ENCODE measurements at places on chromosomes 7 and 10. TPM values are rescaled to one million over a fixed set of nuclear protein-coding genes. Genes with fewer than 3 reads are reported as not detected.

GRCh38 chr10:50437248-50437647 is 185.9 kb upstream of the ASAH2 start:
- H3K4me3 ChIP-seq, result no peak overlapping the region
- no peaks in the 10 kb centered on the region for H3K36me3 ChIP-seq
- H3K27me3 ChIP-seq, result no peaks in the 10 kb centered on the region

- no peaks in the 10 kb centered on the region for H3K27me3 ChIP-seq
- H3K36me3 ChIP-seq, result no peaks in the 10 kb centered on the region
- H3K27ac ChIP-seq, result peak overlapping the region; percentile 50
- H3K4me1 ChIP-seq, result peaks cover 12% of the 10 kb centered on the region
These were observed 1.0 kb downstream of the ACSL5 start for GRCh38 chr10:112374724-112375541.

GRCh38 chr7:143408252-143408685 is 387 bp downstream of the EPHA1 start:
- H3K4me3 ChIP-seq, result no peak overlapping the region
- no peaks in the 10 kb centered on the region for H3K36me3 ChIP-seq
- no peaks in the 10 kb centered on the region for H3K27me3 ChIP-seq
- DNase-seq, result no peak
- peaks cover 24% of the 10 kb centered on the region for H3K4me1 ChIP-seq

DNA sequence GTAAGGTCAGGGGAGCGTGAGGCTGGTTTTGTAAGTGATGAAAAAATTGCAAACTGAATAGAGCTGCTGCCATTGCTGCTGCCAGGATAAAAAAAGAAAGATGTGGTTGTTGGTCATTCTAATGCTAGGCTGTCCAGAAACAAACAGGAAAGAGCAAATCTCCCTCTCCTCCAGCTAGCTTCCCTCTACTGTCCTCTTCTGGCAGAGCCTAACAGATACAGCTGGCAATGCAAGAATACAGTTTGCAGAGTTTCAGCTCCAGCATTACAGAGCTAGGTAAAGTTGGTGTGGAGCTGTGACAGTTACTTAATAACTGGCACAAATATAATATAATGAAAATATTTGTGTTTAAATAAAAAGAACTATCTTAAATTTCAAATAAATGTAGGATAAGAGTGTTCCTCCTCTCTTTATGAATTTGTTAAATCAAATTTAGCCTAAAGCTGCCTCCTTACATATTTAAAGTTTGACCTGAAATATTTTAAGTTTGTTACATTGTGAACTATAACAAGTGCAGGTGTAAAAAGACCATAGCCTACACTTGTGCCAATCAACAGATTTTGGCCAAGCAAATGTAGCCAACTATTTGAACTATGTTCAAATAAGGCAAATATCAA is 407.7 kb downstream of the SH2D4B start:
- no peaks in the 10 kb centered on the region for H3K27me3 ChIP-seq
- no peaks in the 10 kb centered on the region for H3K4me1 ChIP-seq
- DNase-seq, result no peak

- H3K27ac ChIP-seq, result no peak overlapping the region
- H3K27me3 ChIP-seq, result no peaks in the 10 kb centered on the region
- no peaks in the 10 kb centered on the region for H3K36me3 ChIP-seq
- no peak for DNase-seq
- no peak overlapping the region for H3K4me3 ChIP-seq
- H3K4me1 ChIP-seq, result no peaks in the 10 kb centered on the region
These were observed 198.1 kb upstream of the LYZL2 start for GRCh38 chr10:30827531-30828120.

DNA sequence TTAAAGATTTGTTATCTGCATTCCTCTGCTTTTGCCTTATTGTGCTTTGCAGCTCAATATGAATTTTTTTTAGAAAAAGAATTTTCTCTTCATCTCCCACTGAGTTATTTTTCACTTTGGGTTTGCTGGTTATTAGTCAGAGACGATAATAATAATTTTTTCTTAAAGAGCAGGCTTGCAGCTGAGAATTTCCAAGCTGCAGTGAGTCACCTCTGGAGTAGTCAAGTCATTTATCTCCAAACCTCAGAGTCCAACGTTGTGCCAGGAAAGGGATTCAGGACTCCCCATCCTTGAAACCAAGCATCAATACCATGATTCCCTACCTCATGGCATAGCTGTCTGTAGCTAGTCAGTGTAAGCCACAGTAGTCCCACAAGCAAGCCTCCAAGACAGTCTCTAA is 15.2 kb upstream of the EGR2 start:
- H3K36me3 ChIP-seq, result no peaks in the 10 kb centered on the region
- no peak overlapping the region for H3K27ac ChIP-seq

DNA sequence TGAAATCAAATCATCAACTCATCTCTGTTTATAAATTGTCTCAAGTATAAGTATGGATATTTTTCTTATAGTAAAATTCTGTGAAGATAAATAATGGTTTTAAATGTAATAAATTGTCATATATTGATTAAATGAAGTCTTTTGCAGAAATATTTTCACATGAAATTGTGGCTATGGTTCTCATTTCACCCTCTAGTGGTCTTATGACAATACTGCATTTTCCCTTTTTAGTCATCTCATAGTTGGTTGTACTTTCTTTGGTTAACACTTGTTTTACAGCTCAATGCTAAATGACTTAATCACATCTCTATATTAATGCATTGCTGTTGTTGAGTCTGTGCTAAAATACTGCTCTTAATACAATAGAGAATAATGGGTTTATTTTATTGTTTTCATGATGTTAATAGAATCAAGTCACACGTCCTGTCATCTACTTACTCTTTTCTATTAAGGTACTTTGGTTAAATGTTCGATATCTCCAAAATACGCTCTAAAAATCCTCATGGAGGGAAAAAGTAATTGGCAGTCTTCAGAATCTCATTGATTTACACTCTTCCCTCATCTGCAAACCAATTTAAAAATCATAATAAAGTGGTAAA is 38.0 kb upstream of the CACNA2D1 start:
- no peak overlapping the region for H3K27ac ChIP-seq
- no peaks in the 10 kb centered on the region for H3K36me3 ChIP-seq
- no peak overlapping the region for H3K4me3 ChIP-seq
- no peak for DNase-seq

DNA sequence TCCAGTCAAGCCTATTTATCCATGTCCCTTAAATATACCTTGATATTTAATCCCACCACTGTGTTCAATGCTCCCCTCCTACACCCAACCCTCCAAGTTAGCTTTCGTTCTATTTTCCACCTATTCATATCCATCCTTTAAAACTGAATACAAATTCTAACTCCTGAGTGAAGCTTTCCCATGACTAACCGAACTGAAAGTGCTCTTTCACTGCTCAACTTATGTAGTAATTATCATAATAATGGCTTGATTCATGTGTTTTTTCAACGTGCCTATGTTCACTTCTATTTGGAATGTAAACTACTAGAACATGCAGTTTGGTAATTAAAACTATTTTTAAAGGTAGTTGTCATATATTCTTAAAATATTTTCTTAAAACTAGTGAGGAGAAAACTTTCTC is 58.0 kb downstream of the NDUFB2 start:
- no peak for DNase-seq
- H3K4me3 ChIP-seq, result no peak overlapping the region
- H3K27ac ChIP-seq, result no peak overlapping the region
- H3K27me3 ChIP-seq, result no peaks in the 10 kb centered on the region

- no peaks in the 10 kb centered on the region for H3K27me3 ChIP-seq
- H3K27ac ChIP-seq, result no peak overlapping the region
- DNase-seq, result no peak
- H3K4me1 ChIP-seq, result peaks cover 30% of the 10 kb centered on the region
- H3K4me3 ChIP-seq, result no peak overlapping the region
These were observed 90.8 kb downstream of the MCU start for GRCh38 chr10:72782649-72783330.

GRCh38 chr7:126286317-126286716 is 966.4 kb downstream of the GRM8 start:
- no peaks in the 10 kb centered on the region for H3K27me3 ChIP-seq
- DNase-seq, result no peak
- H3K4me1 ChIP-seq, result no peaks in the 10 kb centered on the region
- no peaks in the 10 kb centered on the region for H3K36me3 ChIP-seq
- H3K27ac ChIP-seq, result no peak overlapping the region

- H3K4me1 ChIP-seq, result no peaks in the 10 kb centered on the region
- DNase-seq, result no peak
- H3K27me3 ChIP-seq, result no peaks in the 10 kb centered on the region
- no peaks in the 10 kb centered on the region for H3K36me3 ChIP-seq
- no peak overlapping the region for H3K27ac ChIP-seq
- no peak overlapping the region for H3K4me3 ChIP-seq
These were observed 165.8 kb downstream of the CFTR start for GRCh38 chr7:117645481-117646165.

DNA sequence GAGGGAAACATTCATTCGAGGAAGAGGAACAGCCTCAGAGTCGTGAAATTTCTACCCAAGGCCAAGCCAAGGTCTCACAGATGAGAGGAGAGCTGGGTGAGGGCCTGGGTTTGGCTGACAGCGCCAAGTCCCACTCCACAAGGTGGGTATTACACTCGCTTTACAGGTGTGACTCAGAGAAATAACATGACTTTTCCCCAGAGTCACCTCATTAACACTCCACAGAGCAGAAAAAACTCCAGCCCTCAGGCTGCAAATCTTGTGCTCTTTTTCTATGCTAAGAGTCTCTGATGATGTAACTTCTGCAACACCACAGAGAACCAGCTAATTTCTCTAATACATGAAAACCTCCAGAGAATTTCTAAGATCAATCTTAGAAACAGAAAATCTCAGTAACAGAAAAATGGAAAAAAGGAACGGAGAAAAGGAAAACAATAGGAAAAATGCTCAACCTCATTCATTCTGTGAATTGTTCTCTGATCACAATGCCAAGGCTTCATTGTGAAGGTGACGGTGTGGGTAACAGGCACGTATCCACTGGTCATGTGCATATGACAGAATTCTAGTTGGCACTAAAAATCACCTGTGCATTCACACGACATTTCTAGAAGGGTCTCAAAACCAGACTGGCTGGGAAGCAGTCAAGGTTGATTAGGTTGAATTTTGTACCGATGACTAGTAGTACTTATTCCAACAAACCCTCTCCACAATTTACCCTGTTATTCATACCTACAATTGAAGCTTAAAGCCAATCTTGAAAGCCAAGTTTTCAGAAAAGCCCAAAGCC is 20.3 kb downstream of the YWHAG start:
- peaks cover 22% of the 10 kb centered on the region for H3K4me1 ChIP-seq
- no peak for DNase-seq
- H3K4me3 ChIP-seq, result no peak overlapping the region
- no peaks in the 10 kb centered on the region for H3K27me3 ChIP-seq
- H3K36me3 ChIP-seq, result no peaks in the 10 kb centered on the region

DNA sequence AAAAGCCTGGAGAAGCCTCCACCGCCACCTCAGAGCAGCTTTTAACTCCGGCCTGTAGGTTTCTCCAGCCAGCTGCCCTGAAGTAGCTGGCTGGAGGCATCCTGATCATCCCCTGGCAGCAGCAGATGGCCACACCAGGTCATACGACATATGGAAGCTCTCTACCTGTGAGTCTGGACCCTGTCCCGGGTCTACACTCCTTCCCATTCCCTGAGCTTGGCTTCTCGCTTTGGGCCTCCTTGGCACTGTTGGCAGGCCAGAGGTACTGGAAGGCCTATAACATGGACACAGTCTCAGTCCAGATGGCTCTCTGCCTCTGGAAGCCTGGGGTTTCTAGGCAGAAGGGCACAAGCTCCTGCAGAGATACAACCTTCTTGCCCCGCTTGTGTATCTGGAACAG is 43.5 kb upstream of the TRIM8 start:
- no peak overlapping the region for H3K27ac ChIP-seq
- no peak for DNase-seq
- H3K27me3 ChIP-seq, result no peaks in the 10 kb centered on the region
- no peaks in the 10 kb centered on the region for H3K36me3 ChIP-seq

GRCh38 chr10:131127610-131128009 is 183.9 kb downstream of the TCERG1L start:
- no peaks in the 10 kb centered on the region for H3K36me3 ChIP-seq
- DNase-seq, result no peak
- no peak overlapping the region for H3K27ac ChIP-seq
- H3K4me3 ChIP-seq, result no peak overlapping the region
- no peaks in the 10 kb centered on the region for H3K27me3 ChIP-seq
- H3K4me1 ChIP-seq, result no peaks in the 10 kb centered on the region

GRCh38 chr7:14332155-14332554 is 342.7 kb upstream of the ETV1 start:
- DNase-seq, result no peak
- H3K4me3 ChIP-seq, result no peak overlapping the region
- peaks cover 5% of the 10 kb centered on the region for H3K4me1 ChIP-seq
- no peaks in the 10 kb centered on the region for H3K27me3 ChIP-seq
- no peaks in the 10 kb centered on the region for H3K36me3 ChIP-seq
- H3K27ac ChIP-seq, result no peak overlapping the region

The OR2A12 gene
- total RNA-seq, result not detected

The SYPL1 gene
- 70.2 TPM for total RNA-seq

The CNTNAP2 gene
- 0.42 TPM for total RNA-seq

The SPRN gene
- total RNA-seq, result not detected

The ZNF479 gene
- total RNA-seq, result not detected

Data from tibial nerve (tissue), 4 donors.